ENCODE measurements at places on chromosomes 6 and 20.

GRCh38 chr6:134074151-134075055 lies 22.0 kb upstream of the SLC2A12 start:
- DNase-seq: no peak

GRCh38 chr6:159934181-159934580 lies 34.7 kb upstream of the IGF2R start:
- no peak for DNase-seq

GRCh38 chr6:106501960-106502371 lies 127.3 kb downstream of the RTN4IP1 start:
- no peak for DNase-seq

DNA sequence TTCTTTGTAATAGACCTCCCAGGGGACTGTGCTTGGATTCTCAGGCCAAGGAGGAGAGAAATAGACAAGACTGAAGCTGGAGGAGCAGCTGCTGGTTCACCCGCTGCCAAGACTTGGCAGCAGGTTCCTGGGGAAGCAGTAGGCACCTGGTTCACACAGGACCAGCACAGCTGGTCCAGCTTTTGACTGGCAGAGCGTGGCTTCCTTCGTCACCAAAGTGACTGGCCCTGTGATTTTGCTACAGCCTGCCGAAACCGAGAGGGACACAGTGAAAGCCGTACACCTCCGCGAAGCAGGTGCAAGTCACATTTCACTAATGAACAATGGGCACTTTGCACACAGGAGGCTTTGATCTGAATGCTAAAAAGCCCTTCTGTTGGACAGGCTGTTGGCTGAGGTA lies 199.0 kb downstream of the RNF144B start:
- no peak for DNase-seq

DNA sequence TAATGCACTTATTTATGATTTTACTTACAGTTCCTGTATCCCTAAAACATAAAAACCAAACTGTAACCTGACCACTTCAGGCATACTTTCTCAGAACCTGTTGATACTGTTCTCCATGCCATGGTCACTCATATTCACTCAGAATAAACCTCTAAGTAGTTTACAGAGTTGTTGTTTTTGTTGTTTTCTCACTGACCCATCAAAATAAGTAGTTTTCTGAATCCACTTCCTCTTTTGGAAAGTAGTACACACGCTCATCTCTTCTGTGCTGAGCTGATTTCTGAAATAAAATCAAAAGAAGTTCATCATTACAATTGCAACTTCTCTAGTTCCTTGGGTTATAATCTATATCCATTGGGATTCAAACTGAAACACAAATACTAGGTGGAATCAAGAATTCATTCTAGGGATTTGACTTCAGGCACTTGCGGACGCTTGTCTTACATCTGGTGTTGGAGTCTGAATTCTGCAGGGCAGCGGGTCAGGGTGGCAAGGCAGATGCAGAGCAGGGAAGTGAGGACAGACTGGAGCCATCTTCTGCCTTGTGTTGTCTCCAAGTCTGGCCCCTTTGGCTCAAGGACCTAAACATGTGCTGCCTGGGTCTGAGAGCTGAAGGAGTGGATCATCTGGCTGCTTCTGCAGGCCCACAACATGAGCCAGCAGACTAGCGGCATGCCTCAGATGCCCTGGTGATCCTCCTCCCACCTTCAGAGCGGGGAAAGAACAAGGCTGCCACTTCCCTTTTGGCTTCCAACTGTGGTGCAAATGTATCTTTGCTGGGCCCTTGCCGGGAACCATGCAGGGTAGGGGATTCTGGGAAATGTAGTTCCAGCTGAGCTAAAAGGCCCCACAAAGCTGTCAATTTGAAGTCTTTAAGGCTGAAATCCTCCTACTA lies 167.9 kb upstream of the MYLIP start:
- DNase-seq: no peak

DNA sequence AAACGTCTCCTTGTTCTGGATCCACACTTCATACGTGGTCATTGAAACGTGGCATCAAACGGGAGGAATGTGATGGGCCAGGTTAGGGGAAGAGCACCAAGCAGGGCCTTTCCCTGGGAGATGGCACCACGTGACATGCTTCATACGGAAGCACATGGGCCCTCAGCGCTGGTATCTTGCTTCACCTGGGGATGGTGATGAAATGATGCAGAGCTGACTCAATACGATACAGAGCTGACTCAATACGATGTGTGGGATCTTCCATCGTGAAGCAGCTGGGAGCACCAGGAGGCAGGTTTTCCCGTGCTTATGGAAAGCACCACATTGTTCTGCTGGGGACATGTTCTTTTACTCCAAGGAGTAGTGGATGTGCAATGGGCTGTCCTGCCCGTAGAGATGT lies 22.5 kb upstream of the TAGAP start:
- no peak for DNase-seq

DNA sequence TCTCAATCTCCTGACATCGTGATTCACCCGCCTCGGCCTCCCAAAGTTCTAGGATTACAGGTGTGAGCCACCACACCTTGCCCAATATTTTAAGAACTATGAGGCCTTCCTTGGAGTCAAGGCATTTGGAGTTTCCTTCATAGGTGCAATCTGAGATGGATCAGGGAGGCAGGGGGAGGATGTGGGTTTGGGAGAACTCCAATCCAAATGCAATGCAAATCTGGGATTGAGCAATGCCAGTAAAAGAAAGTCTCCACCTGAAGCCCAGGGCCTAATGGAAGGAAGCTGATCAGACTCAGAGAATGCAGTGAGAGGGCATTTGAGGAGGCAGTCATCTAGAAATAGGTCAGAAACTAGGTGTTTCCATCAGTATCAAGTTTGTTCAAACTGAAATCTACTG lies 21.2 kb downstream of the RSPH3 start:
- no peak for DNase-seq

DNA sequence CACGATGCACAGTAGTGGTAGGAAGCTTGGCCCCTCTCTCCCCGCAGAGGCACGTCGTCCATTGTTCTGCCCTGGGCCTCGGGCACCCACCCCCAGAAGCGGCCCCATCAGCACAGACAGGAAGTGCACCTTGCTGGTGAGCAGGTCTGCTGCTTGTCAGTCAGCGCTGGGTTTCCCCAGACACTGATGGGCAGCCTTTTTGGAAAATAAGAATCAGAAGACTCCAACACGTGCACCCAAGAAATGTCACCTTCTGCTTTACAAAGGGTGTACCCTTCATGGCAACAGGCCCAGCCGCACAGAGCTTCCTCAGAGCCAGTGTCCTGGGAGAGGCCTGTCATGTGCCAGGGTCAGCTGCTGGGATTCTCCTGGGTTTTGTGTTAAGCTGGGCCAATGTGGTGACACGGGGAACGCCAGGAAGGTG lies 34.7 kb upstream of the IRF4 start:
- no peak for DNase-seq

DNA sequence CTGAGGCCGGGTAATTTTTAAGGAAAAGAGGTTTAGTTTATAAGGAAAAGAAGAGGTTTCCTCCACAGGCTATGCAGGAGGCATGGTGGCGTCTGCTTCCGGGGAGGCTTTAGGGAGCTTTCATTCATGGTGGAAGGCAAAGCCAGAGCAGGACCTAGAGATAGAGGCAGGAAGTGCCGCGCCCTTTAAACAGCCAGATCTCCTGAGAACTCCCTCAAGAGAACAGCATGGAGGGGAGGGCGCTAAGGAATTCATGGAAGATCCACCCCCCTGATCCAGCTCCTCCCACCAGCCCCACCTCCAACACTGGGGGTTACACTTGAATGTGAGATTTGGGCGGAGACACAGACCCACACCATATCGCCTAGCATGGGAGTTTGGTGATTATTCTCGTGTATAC lies 13.9 kb upstream of the DACT2 start:
- no peak for DNase-seq

- no peak for DNase-seq
These were observed 9.5 kb downstream of the DAAM2 start for GRCh38 chr6:39801456-39802251.

DNA sequence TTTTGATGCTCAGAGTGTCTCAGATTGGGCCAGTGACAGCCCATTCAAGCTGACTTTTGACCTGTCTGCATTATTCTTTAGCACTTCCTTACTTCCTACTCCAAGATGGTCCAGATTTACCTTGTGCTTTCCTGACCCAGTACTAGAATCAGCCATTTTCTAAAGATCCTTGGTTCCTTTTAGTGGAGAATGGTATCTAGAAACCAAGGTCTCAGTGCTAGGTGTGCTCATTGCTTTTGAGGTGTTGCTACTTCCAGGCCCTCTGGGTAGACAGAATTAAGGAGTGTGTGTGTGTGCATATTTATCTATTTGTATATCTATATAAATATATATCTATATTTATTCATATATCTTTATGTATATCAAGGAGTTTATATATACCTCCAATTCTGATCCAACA lies 67.3 kb upstream of the UTRN start:
- no peak for DNase-seq

- DNase-seq: no peak
These were observed 251.6 kb upstream of the TAB2 start for GRCh38 chr6:149065658-149066556.

DNA sequence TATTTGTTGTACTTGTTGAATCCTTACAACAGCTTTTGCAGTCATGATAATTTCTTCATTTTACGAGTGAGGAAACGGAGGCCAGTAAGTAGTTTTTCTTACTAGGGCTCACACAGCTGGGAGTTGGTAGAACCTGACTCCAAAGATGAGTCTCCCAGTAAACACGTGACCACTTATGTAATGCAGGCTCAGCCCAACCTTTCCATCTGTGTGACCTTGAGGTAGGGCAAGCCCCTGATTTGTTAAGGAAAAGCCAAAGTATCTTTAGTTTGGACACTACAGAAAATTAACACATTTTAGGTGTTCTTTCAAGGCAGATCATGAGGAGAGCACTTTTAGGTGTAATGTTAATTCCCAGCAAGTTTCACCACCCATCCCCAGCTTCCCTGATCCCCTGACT lies 111.3 kb downstream of the LRRC1 start:
- no peak for DNase-seq

DNA sequence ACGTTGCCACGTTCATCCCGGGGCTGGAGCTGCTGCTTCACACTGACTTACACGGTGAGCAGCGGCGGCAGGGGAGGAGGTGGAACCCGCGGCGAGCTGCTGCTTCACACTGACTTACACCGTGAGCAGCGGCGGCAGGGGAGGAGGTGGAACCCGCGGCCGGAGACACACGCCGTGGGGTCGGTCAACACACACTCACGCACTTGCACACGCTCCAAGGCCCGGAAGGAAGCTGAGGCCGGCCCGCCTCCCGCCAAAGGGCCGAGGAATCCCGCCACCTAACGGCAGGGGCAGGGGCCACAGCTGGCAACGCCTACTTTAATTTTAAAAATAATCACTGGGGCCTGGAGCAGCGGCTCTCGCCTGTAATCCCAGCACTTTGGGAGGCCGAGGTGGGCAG lies 94.4 kb upstream of the FOXC1 start:
- DNase-seq: no peak

GRCh38 chr6:25774120-25774715 lies 19.7 kb downstream of the SLC17A4 start:
- no peak for DNase-seq

GRCh38 chr6:107329063-107329860 lies 130.1 kb downstream of the PDSS2 start:
- no peak for DNase-seq

DNA sequence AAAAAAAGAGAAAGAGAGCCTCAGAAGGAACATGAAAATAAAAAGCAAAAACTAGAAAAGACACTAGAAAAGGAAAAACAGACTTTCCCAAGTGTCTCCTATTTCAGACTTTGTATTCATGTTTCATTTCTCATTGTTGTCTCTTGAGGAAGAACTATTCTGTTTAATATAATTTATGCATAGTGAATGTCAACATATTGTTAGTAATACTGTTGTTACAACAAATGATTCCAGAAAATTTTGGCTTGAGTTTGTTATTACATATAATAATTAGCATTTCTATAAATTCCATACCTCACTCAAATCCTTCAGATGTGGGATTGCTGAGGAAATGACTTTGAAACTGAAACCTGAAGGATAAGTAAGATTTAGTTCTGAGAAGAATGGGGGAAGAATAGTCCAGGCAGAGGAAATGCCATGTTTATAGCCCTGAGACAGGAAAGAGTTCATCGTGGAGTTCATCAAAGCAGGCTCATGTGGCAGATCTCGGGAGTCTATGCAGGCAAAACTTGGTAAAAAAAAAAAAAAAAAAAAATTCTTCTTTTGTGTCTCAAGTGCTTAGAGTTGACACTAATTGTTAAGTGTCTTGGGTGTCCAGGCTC lies 53.1 kb upstream of the EIF2S2 start:
- no peak for DNase-seq

GRCh38 chr6:466564-466963 lies 75.0 kb downstream of the IRF4 start:
- DNase-seq: no peak

- no peak for DNase-seq
These were observed 305.4 kb downstream of the TAF4 start for GRCh38 chr20:61760321-61760720.

DNA sequence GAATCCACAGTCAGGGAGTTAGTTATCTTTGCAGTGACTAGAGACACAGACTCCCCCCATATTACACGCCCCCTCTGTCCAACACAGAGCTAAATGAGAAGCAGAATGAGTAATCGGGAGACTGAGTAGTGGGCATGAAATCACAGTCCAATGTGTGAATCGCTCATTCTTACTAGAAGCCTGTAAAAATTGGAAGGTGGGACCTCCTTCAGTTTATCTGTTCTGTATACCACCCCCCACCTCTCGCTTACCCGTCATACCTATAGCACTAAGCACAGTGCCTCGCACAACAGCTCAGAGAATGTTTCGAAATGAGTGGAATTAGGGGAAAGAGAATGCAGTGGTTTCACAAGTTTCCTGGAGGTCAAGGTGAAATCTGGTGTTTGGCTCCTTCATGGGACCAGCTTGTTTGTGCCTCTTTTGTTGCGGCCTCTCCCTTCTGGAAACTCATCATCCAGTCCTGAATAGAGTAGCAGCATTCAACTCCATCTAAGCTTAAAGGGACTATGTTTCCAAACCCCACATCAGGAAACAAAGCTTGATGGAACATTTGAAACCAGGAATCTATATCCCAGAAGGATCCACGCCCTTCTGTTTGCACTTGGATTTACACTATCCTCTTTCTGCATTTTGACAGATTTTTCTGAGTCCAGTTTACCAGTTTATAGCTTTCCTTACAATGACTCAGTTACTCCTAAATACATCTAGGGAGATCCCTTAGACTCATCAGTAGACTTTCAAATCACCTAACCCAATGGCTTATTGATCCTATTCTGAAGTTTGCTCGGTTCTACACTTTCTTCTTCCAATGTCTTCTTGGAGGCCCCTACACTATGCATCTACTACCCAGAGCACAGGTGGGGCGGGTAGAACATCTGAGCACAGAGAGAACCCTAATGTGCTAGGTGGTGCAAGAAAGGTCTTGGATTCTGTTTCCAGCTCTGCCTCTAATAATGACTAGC lies 59.2 kb upstream of the PIM1 start:
- no peak for DNase-seq

DNA sequence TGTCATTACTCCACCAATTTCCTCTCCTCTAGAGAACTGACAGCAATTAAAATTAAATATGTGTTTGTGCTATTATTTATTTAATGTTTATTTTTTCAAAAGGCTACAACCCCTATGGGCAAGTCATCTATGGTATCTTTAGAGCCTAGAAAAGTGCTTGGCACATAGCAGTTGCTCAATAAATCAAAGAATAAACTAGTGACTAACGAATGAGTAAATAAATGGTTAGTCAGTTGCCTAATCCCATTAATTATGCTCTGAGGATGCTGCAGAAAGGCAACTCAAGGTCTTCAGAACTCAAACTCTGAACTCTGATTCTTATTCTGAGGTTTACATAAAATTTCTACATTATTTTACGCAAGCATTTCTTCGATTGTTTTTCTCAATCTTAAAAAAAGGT lies 193.0 kb upstream of the TSHZ2 start:
- no peak for DNase-seq
